ENCODE measurements at places on chromosomes 16 and 17.

- DNase-seq = no peak
These were observed 47.5 kb downstream of the ADCY7 start for GRCh38 chr16:50313596-50314478.

- no peak for DNase-seq
These were observed 24.4 kb upstream of the ERN1 start for GRCh38 chr17:64154313-64154695.

- no peak for DNase-seq
These were observed 2.3 kb upstream of the DCXR start for GRCh38 chr17:82039695-82040299.

- DNase-seq = peak; percentile 67
These were observed 3.7 kb upstream of the ERN1 start for GRCh38 chr17:64133546-64134215.

DNA sequence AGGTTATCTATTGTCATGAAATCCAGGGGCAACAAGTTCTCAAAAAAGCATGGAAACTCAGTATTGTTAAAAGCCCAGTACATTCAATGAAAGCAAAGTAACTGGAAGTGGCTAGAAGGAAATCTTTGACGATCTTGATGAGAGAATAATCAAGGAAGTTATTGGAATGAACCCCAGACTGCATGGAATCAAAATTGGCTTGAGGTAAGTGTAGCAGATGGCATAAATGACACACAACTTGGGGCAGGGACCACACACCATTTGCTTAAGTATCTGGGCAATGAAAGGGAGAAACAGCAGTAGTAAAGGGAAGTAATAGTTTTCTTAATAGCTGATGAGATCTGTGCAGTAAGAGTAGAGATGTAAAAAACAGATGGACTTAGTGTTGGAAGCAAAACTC lies 238.0 kb downstream of the HS3ST3A1 start:
- DNase-seq = no peak

DNA sequence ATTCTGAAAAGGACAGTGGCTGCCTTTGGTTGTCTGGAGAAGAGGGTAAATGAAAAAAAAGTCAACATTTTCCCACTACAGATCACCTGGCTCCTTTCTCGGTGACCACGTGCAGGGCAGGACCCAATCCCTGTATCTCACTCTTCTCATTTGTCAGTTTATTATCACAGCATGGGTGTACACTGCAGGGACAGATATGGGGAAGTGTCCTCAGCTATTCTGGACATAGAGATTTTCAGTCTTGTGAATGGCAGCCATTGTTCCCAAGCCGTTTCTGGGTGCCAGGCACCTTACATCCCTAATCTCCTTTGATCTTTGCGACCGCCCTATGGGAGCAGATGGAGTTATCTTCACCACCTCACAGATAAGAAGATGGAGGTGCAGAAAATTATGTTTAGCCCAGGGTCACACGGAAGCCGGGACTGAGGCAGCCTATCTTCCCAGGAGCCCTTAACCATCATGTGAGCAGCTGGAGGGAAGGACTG lies 7.2 kb downstream of the ADORA2B start:
- DNase-seq = no peak

DNA sequence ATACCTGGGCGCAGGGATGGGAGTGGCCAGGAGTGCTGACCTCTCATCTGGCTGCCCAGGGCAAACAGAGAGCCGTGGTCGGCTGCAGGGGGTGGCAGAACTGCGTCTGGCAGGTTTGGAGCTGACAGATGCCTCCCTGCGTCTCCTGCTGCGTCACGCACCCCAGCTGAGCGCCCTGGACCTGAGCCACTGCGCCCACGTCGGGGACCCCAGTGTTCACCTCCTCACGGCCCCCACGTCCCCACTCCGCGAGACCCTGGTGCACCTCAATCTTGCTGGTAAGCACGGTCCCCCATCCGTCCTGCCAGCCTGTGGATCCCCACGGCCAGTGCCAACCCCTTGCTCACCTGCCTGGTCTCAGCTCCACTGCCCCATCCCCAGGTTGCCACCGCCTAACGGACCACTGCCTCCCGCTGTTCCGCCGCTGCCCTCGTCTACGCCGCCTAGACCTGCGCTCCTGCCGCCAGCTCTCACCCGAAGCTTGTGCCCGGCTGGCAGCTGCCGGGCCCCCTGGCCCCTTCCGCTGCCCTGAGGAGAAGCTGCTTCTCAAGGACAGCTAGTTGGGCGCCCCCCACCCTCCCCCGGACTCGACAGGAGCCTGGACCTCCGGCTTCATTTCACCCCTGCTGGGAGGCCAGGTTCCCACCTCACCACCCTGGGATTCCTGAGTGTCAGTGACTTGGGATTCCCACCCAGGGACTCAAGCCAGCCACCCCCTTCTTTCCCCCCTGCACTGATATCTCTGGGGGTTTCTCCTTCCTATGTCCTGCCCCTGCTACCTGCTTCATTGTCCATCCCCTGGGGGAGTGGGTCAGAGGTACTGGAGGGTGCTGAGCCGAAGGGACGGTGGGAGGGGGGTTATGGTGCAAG lies 2.0 kb upstream of the ORAI3 start:
- no peak for DNase-seq

- DNase-seq = no peak
These were observed 38.4 kb upstream of the XYLT1 start for GRCh38 chr16:17509194-17509593.

- peak; percentile 48 for DNase-seq
These were observed 8.1 kb downstream of the SERPINF1 start for GRCh38 chr17:1769822-1770477.

- no peak for DNase-seq
These were observed 31.8 kb downstream of the NSMCE1 start for GRCh38 chr16:27236635-27237218.

DNA sequence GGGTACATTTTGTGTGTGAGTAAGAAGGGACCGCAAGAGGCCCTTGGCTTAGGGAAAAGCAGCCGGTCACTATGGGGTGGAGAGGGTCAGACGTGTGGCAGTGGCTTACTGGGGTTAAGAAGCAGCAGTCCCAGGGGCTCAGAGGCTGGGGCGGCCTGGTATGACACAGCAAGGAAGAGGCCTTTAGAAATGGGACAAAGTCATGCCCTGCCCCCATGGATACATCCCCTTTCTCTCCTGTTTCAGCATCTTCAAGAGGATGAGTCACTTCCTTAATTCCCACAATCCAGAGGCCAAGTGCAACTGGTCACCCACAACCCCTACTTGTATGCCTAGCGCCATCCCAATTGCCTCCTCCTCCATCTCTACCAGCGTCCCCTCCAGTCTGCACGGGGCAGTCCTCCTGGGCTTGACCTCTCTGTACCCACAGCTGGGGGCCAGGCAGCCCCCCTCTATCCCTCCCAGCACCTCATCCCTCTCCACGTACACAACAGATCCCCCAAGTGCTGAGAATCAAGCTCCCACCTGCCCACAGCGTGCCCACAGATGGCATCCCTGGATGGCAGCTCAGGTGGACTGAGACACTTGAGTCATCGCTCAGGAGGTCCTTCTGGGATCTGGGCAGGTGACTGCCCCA lies 6.9 kb upstream of the EFTUD2 start:
- no peak for DNase-seq

DNA sequence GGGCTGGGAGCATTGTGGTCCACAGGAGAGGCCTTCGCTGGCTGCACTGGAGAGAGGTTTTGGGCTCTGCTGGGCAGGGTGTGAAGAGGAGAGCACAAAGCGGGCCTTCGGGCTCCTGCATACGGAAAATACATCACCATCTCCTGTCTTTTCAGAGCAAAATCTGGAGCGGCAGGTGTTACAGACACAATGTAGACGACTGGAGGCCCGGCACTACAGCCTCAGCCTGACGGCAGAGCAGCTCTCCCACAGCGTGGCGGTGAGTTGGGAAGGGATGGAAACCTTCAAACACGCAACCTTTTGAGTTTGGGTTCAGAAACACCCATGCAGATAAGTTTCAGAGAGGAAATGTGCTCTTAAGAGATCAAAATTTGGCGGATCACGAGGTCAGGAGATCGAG lies 17.9 kb downstream of the GINS2 start:
- no peak for DNase-seq

DNA sequence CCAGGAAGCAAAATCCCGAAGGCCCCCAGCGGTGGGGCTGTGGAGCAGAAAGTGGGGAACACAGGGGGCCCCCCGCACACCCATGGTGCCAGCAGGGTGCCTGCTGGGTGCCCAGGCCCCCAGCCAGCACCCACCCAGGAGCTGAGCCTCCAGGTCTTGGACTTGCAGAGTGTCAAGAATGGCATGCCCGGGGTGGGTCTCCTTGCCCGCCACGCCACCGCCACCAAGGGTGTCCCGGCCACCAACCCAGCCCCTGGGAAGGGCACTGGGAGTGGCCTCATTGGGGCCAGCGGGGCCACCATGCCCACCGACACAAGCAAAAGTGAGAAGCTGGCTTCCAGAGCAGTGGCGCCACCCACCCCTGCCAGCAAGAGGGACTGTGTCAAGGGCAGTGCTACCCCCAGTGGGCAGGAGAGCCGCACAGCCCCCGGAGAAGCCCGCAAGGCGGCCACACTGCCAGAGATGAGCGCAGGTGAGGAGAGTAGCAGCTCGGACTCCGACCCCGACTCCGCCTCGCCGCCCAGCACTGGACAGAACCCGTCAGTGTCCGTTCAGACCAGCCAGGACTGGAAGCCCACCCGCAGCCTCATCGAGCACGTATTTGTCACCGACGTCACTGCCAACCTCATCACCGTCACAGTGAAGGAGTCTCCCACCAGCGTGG lies 6.5 kb downstream of the CBX2 start:
- DNase-seq = no peak

GRCh38 chr17:71881581-71881980 lies 239.2 kb upstream of the SOX9 start:
- DNase-seq = no peak

DNA sequence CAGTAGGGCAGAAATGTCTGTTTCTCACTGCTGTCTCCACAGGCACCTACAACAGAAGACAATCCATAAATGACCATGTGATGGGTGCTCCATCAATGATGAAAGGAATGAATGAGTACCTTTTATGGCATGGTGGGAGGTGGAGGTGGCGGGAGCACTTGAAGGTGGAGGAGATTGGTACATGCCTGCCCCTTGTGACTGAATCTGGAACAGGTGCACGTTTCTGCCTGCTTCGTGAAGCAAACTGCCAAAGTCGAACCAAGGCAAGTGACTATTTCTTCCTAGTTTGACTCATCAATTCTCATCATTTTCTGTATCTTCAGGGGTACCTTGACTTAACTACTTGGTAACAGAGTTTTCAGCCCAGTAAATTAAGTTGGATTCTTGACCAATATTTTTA lies 25.4 kb downstream of the CDRT15 start:
- no peak for DNase-seq

GRCh38 chr17:2880050-2880449 lies 83.8 kb downstream of the RAP1GAP2 start:
- DNase-seq = no peak

- no peak for DNase-seq
These were observed 21.7 kb upstream of the ERCC4 start for GRCh38 chr16:13898233-13898632.

GRCh38 chr16:10965440-10966061 lies 21.2 kb downstream of the CLEC16A start:
- DNase-seq = no peak

DNA sequence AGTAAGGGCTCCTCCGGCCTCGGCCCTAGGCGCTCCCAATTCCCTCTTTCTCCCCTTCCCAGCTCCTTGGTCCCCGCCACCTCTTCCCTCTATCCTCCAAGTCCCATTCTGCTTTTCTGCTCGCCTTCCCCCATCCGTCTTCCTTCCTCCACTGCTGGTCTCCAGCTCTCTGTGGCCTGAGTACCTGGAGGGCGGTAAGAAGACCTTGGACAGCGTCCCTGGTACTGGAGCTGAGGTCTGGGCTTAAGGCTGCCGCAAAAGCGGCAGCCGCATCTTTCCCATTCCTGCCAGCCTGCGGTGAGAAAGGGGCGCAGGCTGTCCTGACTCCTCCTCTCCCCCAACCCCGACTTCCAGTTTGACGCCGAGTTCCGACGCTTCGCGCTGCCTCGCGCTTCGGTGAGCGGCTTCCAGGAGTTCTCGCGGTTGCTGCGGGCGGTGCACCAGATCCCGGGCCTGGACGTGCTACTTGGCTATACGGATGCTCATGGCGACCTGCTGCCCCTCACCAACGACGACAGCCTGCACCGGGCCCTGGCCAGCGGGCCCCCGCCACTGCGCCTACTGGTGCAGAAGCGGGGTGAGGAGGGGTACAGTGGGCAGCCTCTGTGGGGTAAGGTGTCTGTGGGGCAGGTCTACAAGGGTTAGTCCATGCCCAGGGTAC lies 471 bp downstream of the PARD6A start:
- no peak for DNase-seq

- no peak for DNase-seq
These were observed 3.2 kb downstream of the TERB1 start for GRCh38 chr16:66798161-66798560.

GRCh38 chr16:21233521-21234150 lies at the start of gene ANKS4B:
TSS of gene ANKS4B (plus strand) at chr16:21233699. CDS start at chr16:21233738, 39 bp downstream.
- no peak for DNase-seq

DNA sequence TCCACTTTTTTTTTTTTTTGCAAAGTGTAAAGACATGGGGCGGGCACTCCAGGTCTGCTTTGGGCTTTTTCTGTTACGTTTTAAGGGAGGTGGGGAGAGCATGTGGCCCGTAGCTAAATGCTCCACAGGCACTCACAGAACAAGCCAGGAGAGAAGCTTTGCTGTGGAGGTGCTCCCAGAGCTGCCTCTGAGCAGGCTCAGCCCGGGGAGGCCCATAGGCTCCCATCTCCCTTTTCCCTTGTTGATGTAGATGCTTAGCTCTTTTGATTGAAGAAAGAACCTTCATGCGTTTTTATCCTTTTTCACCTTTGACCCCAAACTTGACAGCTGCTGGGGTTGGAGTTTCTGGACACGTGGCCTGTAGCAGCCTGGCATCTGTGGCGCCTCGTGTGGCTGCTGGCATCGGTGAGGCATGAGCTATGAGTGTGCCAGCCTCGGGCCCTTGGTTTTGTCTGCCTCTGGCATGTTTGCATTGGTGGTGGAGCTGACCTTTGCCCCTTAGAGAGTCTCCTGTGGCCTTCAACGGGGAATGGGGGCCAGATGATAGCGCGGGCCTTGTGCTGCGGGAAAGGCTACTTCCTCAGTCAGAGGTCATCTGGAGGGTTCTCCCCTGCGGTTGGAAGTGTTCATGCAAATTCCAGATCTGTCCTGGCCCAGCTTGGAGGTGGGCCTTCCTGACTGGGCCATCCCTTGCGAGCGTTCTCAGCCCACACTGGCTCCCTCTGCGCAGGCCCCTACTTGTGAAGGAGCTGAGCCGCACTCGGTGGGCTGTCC lies 20.0 kb upstream of the IL17C start:
- DNase-seq = no peak

DNA sequence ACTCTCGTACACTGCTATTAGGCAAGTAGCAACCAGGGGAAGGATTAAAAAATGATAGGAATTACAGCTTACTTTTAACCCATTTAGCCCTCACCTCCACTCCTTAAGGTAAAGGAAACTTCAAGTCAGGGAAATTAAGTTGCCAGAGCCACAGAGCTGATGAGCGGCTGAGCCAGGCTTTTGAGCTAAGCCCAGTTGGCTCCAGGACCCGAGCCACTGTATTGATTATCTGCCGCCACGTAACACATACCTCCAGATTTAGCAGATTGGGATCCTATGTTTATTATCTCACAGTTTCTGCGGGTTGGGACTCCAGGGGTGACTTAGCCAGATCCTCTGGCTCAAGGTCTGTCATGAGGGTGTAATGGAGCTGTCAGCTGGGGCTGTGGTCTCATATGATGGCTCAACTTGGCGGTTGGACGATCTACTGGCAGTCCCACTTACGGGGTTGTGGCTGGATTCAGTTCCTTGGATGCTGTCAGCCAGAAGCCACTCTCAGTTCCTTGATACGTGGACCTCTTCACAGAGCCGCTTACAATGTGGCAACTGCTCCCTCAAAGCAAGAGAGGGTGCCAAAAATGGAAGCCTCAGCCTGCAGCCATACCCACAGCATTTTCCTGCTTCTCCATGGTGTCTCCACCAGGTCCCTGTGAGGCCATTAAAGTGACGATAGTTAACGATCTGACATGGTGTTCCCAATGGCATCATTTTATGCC lies 57.3 kb downstream of the TMEM186 start:
- DNase-seq = no peak
